ENCODE measurements at places on chromosomes 11 and 22.

- no peak for DNase-seq
These were observed 53.8 kb upstream of the MPEG1 start for GRCh38 chr11:59266491-59266890.

GRCh38 chr11:94112206-94112953 lies 16.3 kb upstream of the PANX1 start:
- no peak for DNase-seq

- DNase-seq = peak; percentile 70
These were observed 6.7 kb upstream of the AP1B1 start for GRCh38 chr22:29394931-29395581.

DNA sequence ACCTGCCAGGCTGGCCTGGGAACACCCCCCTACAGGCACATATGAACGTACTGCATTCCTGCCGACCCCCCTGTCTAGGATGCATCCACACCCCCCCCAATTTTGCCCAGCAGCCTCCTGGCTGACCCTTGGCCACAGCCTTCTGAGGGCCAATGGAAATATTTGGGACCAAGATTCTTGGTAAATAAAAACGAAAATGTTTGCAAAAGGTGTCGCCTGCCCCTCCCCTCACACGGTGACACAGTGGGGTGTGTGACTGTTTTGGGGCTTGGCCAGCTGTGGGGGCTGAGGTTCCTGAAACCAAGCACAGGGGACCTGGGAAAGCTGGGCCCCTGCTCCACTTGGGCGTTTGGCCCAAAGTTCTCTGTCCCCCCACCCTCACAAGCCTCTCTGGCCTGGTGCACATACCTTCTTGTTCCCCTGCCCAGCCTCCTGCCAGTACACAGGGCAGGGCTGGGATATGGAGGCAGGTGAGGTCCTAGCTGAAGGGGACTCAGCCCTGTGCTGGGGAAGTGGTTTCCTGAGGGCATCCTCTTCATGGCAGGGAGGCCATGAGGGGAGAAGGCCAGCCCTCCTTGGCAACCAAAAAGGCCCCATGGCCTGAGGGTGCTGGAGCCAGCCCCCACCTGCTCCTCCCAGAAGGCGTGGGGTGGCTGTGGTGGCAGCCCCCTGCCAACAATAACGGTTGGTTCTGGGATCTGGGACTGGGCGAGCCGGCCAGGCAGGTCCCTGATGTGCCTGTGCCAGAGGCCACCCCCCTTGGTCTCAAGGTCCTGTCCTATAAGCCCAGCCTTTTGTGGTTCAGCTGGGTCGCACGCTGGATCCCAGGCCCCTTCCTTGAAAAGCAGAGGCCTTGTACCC lies 2.1 kb upstream of the CRACR2B start:
- no peak for DNase-seq

DNA sequence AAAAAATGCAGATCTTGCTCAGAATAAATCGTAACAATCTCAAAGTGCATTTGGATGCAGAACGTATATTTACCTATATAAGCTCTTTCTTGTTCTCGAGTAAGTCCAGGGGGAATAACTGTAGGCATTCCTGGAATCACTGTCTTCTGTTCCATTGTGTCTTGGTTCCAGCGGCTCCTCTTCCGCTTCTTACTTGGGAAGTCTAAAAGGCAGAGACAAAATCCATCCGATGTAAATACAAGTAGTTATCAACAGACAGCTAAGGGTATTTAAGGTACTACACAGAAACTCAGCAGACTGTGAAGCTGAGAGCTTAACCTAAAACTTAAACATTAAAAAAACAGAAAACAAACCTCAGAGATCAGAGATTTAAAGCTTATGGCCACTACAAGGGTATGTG lies 1.9 kb downstream of the SF1 start:
- no peak for DNase-seq

DNA sequence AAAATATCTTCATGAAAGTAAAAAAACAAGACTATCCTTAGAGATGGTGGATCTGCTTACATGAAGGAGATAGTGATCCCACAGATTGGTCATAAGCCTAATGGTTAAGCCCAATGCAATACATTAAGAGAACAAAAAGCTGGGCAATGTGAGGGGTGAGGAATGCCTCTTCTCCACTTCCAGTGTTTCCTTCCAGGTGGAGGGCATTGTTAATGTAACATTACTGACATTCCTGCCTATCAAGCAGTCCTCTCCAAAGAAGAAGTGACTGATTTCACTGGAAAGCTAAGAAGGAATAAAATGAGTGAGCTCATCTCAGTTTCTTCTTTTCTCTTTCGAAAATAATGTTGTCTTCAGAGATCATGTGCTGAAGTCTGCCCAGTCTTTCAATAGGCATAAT lies 207.8 kb downstream of the RAB38 start:
- DNase-seq = no peak

- no peak for DNase-seq
These were observed 2.7 kb upstream of the MYRF start for GRCh38 chr11:61749591-61750217.

DNA sequence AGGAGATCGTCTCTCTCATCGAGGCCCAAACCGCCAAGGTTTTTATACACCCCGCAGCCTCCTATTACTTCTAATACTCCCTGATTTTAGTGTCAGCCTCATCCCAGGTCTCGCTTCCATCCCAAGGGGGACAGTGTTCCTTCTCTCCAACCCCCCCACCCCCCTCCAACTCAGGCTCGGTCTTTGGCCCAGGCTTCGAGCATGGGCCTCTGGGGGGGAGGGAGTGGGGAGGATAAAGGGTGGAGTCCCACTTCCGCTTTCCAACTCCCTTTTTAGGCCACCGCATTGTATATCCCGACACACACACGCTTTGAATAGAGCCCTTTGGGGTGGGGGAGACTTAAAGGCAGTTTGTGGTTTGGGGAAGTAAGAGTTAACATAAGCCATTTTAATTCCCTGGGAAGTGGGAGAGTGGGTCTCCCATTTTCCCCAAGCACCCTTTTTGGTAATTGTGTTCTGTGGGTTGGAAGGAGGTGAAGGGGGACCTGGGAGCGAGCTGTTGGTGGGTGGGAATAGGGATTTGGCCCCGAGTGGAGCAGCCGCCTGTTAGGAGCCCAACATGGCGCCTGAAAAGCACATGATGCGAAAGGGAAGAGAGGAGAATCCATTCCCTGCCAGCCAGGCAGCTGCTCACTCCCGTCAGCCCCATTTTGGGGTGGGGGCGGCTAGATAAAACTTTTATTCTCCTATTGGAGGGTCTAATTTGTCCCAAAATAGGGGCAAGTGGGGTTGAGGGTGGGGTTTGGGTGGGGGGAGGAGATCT lies 844 bp downstream of the PCF11 start:
- peak; percentile 19 for DNase-seq

GRCh38 chr11:76277298-76278175 lies 71.2 kb upstream of the WNT11 start:
- DNase-seq = no peak

- no peak for DNase-seq
These were observed 99.0 kb upstream of the NECTIN1 start for GRCh38 chr11:119828006-119828405.

DNA sequence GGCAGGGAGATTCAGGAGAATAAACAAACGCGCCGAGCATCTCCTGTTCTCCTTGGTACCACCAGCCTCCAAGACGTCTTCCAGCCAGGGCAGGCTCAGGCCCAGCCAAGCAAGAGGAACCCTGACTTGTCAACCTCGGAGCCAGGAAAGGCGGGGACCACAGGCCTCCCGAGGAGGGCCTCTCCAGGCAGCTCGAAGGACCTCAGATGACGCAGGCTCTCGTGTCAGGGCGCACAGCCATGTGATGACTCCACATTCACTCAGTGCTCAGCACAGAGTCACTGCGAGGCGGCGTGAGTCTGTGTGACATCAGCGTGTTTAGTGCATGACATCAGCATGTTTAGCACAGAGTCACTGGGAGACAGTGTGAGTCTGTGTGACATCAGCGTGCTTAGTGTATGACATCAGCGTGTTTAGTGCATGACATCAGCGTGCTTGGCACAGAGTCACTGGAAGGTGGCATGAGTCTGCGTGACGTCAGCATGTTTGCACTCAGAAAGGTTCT lies 241.4 kb downstream of the BRD1 start:
- no peak for DNase-seq

GRCh38 chr11:78630561-78631303 lies 56.1 kb upstream of the NARS2 start:
- DNase-seq = no peak

DNA sequence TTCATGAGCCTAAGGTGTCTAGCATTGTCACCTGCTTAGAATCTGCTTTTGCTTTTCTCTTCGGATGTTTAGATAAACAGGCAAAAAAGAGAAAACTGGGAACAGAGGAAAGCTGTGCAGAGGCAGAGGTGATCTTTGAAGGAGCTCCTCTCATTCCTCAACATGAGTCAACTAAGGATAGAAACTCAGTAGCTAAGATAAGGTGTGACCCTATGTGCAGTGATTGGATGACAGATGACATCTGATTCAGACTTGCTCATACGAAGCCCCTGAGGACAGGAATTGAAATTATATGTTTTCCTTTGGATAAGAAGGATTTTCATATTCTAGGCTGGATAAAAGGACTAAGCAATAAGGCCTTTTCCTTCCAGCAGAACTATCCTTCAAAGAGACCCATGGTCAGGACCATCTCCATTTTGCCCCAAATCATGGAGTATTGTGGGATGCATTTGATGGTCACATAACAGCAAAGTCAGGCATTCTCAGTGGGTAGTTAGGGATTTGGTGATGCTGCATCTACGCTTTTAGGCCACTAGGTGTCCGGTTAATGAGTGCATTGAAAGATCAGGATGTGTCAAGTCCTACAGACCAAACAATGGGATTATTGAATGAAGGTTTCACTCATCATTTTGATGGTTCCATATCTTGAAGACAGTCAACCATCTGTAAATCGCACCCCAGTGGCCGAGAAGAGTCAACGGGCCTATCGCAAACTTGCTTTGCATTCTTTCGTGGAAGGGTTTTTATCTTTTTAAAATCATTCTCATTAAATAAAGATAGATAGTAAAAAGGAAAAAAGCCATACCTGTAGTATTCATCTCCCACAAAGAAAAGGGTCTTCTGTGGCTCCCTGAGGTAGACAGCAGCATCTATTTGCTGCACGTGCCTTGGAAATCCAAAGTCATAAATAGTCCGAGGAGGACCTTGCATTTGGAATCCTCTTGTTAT lies 32.2 kb downstream of the MMP20 start:
- DNase-seq = no peak

- no peak for DNase-seq
These were observed 157.7 kb downstream of the C11orf91 start for GRCh38 chr11:33542921-33543320.

GRCh38 chr22:46843821-46844255 lies 81.4 kb downstream of the TBC1D22A start:
- no peak for DNase-seq

- no peak for DNase-seq
These were observed 4.9 kb downstream of the DAGLA start for GRCh38 chr11:61684870-61685616.

DNA sequence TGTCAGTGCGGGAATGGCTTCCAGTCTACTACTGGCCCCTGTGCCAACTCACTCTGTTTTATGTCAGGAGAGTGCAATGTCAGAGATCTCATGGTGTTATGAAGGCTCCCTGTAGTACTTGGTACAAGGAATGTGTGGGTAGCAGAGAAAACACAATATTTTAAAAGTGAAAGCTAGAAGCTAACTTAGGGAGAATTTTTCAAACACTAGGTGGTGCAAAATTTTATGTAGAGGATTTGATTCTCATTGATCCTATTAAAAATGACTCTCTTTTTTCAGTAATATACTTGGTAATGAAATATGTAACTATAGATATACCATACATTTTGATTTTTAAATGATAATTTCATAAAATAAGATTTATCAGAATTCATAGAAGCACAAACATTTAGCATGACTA lies 134.7 kb downstream of the JRKL start:
- no peak for DNase-seq

GRCh38 chr11:65055538-65055937 lies 2.8 kb downstream of the NAALADL1 start:
- no peak for DNase-seq

GRCh38 chr22:32926600-32926999 lies 125.1 kb downstream of the TIMP3 start:
- no peak for DNase-seq

DNA sequence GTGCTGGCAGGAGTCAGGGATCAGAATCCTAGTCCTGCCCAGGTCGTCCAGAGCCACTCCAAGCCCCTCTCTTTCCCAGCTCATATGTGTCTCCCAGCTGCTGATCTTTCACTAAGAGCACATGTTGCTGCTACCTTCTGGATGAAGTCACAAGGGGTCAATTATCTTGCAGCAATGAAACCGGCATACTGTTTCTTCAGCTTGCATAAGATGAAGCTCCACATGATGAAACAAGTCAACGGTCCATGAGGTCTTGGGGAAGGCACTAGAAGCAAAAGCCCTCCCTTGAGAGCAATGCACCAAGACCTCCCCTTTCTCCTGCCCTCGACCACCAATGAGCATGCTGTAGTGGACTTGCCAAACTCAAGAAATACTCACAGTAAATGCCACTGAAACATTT lies 148.9 kb downstream of the TENM4 start:
- no peak for DNase-seq

- DNase-seq = no peak
These were observed 147.5 kb downstream of the TMEM135 start for GRCh38 chr11:87185228-87185627.

GRCh38 chr11:68406324-68407313 lies 53.9 kb upstream of the PPP6R3 start:
- no peak for DNase-seq

- peak; percentile 43 for DNase-seq
These were observed 121.3 kb downstream of the APOL5 start for GRCh38 chr22:35838855-35839576.

- no peak for DNase-seq
These were observed 90.6 kb downstream of the TMEM135 start for GRCh38 chr11:87128372-87128771.

- no peak for DNase-seq
These were observed 101.8 kb downstream of the NAV2 start for GRCh38 chr11:19814421-19814820.

GRCh38 chr11:8649361-8649760 lies 33.1 kb downstream of the TRIM66 start:
- DNase-seq = no peak

GRCh38 chr11:20119315-20119714 lies 41.0 kb downstream of the DBX1 start:
- DNase-seq = no peak

DNA sequence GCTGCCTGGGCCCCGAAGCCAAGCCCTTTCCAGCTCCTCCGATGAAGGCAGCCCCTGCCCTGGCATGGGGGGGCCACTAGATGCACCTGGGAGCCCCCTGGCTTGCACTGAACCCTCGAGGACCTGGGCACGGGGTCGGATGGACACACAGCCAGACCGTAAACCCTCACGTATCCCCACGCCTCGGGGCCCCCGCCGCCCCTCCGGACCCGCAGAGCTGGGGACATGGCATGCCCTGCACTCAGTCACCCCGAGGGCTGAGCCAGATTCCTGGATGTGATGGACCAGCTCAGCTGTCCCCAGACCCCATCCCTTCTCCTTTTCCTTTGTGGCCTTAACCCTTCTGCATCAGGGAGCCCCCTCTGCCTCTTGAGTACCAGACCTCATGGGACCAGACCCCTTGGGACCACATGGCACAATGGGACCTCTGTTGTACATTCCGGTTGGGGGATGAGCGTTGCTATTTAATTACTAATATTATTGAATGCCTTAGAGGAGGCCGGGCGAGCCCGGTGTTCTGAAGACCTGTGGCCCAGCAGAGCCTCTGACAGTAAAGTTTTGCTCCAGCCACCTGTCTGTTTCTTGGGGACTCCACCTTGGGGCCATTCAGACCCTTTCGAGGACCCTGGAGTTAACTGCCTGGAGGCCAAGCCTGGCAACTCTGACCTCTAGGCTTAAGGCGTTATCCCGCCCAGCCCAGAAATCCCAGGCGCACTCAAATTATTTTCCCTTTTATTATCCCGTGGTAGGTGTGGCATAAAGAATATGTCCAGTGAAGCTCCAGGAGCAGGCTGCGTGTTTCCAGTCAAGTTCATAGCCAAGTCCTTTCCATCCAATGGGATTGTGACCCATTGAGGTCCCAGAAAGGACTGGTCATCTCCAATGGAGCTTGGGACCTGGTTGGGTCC lies 3.0 kb downstream of the RASL10A start:
- no peak for DNase-seq
